ENCODE measurements at places on chromosomes 4 and X. TPM values are rescaled to one million over a fixed set of nuclear protein-coding genes. Genes with fewer than 3 reads are reported as not detected.

Gene NLRP2B
- total RNA-seq, result not detected

Gene INTS6L
- 0.12 TPM for total RNA-seq

Gene UCP1
- 0.11 TPM for total RNA-seq

Gene RTL3
- not detected for total RNA-seq

Gene PRR32
- total RNA-seq, result not detected

Gene CFAP97
- total RNA-seq, result 15.4 TPM

Gene GLRA2
- total RNA-seq, result not detected

Gene TIGD4
- total RNA-seq, result 0.18 TPM

Gene ZNF157
- total RNA-seq, result 0.07 TPM

Gene CCDC149
- 2.1 TPM for total RNA-seq

Gene AKAP4
- total RNA-seq, result not detected

Gene CEP135
- 6.2 TPM for total RNA-seq

Gene SRPX
- total RNA-seq, result 4.8 TPM

Gene PCDH7
- total RNA-seq, result 0.12 TPM

Gene HPSE
- total RNA-seq, result 1.3 TPM

Gene MOB1B
- 7.3 TPM for total RNA-seq

Gene SYP
- 3.2 TPM for total RNA-seq

Gene GPR119
- total RNA-seq, result not detected

Gene FMR1NB
- total RNA-seq, result not detected

Gene IGFBP7
- 196 TPM for total RNA-seq

Gene TLR2
- 1.1 TPM for total RNA-seq

Gene CLIC2
- 0.20 TPM for total RNA-seq

Gene FREM3
- total RNA-seq, result not detected

Gene DCAF8L2
- total RNA-seq, result not detected

Gene COQ2
- total RNA-seq, result 21.4 TPM

Gene ODAPH
- not detected for total RNA-seq

Gene MAGEA10
- total RNA-seq, result not detected

Gene DDIT4L
- 0.32 TPM for total RNA-seq

Gene CPLX1
- total RNA-seq, result 1.2 TPM

Gene LDB2
- not detected for total RNA-seq

Gene XAGE2
- total RNA-seq, result not detected

Gene LAGE3
- total RNA-seq, result 73.0 TPM

Gene RNF150
- total RNA-seq, result 0.55 TPM

Gene AVPR2
- total RNA-seq, result not detected

Gene ADH6
- not detected for total RNA-seq

Gene LRAT
- 0.11 TPM for total RNA-seq

Gene MAGEA11
- total RNA-seq, result not detected

Gene CDX4
- not detected for total RNA-seq

Gene PNMA6E
- not detected for total RNA-seq

Gene SGCB
- 26.5 TPM for total RNA-seq

Gene ADH1B
- not detected for total RNA-seq

Gene MTMR8
- 2.1 TPM for total RNA-seq

Gene SRPX2
- 4.8 TPM for total RNA-seq

Gene GUCY1B1
- 0.28 TPM for total RNA-seq

Gene ASMT
- 0.28 TPM for total RNA-seq

Gene HMGN5
- 2.2 TPM for total RNA-seq

All from A549 treated with ZK216348 at 1 μM for 4 hours (cell line).